Lower leg skin (tissue), 4 donors: ENCODE measurements at places on chromosomes 4 and X. TPM values are rescaled to one million over a fixed set of nuclear protein-coding genes. Genes with fewer than 3 reads are reported as not detected.

Gene CCNB3
- 0.72 TPM for total RNA-seq

Gene ZNF711
- total RNA-seq = 1.2 TPM

Gene SLC7A11
- total RNA-seq = 1.2 TPM

DNA sequence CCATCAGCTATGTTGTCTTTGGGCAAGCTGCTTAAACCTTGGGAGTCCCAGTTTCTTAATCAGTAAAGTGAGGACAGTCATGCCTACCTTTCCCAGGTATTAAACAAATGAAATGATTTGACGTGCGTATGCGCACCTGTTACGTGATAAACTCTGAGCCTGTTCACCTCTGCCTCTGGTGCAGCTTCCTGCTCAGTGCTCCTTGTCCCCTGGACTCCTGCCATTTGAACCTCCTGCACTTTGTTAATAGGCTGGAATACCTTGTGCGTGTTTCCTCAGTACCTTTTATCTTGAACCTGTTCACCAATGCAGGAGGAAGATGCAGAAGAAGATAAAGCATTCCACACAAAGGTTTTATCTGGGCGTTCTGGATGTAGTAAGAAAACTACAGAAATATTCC lies 211.9 kb downstream of the CEP135 start:
- no peak for DNase-seq

- no peak for DNase-seq
Measured at GRCh38 chr4:68342134-68342533, 7.8 kb downstream of the YTHDC1 start.

DNA sequence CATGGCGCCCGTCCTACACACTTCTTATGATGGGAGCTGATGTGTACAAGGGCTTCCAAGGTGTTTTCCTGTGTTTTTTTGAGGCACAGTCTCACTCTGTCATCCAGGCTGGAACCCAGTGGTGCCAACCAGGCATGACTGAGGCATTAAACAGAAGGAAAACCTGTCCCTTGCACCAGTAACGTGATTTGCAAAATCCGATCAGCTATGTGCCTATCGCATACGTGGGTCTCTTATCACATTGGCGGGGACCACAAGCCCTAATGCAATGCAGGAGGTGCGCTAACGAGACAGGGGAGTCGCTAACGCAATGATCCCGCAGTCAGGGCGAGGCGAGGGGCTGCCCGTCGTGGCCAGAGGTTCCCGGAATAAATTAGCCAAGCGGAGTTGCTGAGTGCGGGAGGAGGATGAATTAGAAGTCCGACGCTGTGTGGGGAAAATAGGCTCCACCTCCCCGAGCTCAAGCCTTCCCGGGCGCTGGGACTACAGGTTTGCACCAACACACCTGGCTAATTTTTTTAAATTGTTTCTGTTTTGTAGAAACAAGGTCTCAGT lies 162.7 kb downstream of the SHOX start:
- DNase-seq = peak; percentile 74

DNA sequence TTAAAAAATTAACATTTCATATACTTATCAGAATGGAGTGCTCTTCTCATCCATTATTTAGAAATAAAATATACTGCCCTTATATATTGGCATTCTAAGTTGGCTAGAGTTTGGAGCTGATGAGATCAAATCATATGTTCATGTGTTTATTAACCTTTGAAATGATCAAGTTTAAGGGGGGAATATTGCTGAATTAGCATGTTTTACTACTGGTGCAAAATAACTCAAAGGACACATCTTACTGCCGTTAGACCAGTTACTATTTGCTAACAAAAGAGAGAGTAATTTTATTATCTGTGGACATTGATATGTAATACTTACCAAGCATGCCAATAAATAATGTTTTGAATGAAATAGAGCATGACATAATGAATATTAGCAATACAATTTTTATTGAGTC lies 901.0 kb downstream of the CCSER1 start:
- no peak for DNase-seq

GRCh38 chr4:99879458-99879857 lies 14.8 kb downstream of the LAMTOR3 start:
- DNase-seq = no peak
